ENCODE measurements at places on chromosomes 2 and 18.

DNA sequence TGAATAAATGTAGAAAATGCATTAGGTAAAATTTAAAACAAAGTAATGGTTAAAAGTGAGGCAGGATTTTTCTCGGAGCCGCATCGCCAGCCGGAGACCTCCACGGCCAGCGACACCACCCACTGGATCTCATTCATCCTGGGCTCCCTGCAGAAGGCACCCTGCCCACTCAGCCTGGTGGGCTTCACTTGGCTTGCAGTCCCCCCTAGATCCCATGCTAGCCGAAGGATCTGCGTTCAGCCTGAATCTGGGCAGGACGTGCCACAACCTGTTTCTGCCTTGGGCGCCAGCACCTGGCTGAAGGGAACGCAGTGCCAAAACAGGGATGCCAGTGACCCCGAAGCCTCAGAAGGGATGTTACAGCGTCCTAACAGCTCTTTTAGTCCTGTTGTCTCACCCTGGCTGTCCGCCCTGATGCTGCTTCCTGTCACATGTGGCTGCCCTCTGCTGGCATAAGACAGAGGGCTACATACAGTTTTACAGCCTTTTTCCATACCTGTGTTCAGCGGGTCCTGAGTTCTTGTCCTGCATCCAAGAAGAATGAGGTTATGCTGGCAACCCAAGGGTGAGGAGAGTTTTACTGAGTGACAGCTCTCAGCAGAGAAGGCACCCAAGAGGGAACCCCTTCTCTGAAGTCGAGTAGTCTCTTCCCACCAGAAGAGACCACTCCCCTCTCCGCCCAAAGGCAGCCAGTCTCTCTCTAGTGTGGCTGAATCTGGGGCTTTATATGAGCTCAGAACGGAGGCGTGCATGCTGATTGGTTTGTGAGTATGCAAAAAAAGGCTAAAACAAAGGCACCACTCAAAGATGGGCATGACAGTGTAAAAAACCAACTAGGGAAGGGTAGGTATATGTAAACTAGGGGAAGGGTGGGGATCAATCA is 173.1 kb upstream of the GYPC start:
- DNase-seq, result no peak

DNA sequence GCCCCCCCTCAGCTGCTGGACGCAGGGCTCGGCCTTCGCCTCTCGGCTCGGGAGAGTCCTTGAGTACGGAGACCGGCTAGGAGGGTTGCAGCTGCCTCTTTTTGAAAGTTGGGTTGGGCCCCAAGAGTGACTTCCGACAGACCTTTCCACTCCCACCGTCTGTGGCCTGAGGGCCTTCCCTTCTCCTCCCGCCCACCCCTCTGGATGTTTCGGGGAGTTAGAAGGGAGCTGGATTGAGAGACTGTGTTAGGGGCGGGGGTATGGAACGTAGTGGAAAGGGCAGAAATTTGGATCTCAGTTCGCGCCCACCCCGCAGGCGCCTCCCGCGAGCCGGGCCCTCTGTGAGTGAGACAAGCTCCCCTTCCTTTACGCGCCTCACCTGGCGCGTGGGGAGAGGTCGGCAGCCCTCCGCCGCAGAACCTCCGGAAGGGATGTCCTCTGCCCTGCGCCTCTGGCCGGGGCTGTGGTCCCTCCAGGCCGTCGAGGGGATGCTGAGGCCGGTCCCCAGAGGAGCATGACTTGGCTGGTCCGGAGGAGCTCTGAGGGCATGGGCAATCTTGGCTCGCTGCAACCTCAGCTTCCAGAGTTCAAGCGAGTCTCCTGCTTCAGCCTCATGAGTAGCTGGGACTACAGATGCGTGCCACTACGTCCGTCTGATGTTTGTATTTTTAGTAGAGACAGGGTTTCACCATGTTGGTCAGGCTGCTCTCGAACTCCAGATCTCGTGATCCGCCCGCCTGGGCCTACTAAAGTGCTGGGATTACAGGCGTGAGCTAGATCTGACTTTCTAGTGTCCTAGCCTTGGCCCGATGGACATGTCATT is 15.9 kb downstream of the C2orf74 start:
- DNase-seq, result peak; percentile 9

GRCh38 chr2:62219407-62220159 is 23.7 kb downstream of the B3GNT2 start:
- no peak for DNase-seq

DNA sequence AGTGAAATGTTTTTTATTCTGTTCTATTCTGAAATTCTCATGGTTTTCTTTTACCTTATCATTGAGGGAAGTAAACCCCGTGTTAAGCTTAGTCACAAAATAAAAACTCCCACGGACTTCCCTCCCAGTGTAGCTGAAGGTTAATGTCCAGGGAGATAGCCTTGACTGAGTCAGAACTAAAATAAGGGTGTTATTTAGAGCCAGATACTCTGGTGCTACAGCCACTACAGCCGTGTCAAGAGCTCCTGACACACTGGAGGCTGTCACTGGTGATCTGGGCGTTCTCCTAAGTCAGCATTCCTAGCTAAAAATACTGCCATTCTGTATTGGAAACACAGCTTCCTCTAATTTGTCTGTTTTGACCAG is 82.0 kb upstream of the RANBP2 start:
- peak; percentile 55 for DNase-seq

DNA sequence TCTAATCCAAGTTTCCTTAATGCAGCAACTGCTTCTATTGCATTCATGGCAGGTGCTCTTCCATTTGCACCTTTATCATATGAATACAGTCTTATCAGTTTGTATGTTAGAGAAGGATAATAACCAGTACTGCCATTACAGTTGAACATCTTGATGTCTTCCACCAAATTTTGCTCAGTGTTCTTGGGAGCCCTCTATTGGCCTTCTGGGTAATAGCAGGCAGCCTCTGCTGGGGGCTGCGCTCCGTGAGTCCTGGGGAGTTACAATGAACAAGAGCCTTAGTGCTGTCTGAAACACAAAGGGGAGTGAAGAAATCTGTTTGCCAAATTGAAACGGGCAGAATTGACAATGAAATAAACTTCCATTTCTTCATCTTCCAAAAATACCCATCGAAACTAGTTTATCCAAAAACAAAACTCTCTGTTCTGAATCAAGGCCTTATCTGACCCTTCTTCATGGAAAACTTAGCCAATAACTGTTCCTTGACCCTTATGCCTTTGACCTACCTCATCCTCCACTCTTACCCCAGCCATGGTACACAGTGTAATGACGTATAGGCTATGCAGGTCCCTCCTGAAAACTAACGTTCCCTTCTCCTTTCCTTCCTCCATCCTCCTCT is 79.9 kb downstream of the ALK start:
- DNase-seq, result peak; percentile 11

DNA sequence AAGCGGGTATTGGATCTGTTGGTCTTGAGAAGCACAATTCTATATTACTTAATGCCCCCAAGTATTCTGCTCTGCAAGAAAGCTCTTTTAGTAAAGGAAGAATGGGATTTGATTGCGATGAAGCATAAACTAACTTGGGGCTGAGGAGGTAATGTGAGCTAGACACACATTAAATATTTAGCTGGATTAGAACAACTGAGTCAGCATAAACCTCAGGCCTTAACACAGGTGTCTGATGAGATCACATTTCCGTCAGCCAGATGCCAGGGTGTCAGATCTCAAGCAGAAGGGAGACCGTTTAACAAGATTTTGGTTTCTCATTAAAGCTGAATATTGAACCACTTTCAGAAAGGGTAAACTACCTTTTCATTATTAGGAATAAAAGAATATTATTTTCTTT is 94.5 kb downstream of the GYPC start:
- no peak for DNase-seq

DNA sequence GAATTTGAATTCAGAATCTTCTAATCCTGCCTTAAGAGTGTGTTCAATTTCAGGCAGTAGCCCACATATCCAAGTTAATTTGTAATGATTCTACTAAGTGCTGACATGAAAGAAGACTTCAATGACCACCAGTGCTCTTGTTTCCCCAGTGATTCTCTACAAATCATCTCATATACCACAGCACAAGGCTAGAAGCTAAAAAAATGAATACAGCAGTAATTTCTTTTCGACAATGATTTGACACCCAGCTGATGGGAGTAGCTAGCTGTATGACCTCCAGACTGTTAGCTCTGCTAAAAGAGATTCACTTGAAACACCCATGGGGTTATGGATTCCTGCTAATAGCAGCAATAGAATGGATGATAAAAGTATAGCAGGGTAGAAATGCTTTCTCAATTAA is 217.0 kb upstream of the TMEFF2 start:
- no peak for DNase-seq

DNA sequence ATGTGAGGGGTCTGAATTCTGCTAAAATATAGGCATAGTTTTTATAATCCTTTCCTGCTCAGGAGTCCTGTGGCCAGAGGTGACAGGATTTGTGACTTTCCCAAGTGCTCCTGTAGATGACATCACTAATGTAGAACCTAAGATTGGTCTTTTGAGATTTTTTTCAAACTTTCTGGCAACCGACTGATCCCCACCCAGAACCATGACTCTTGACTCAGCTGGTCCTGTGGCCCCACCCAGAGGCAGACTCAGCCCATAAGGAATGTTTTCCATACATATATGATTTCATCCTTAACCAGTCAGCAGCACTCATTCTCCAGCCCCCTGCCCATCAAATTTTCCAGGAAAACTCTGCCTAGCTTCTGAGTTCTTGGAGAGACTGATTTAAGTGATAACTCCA is 46.8 kb downstream of the COMMD1 start:
- no peak for DNase-seq

GRCh38 chr2:128607911-128608506 is 289.3 kb upstream of the HS6ST1 start:
- no peak for DNase-seq

- DNase-seq, result no peak
These were observed 94.5 kb upstream of the UPP2 start for GRCh38 chr2:158006961-158007719.

DNA sequence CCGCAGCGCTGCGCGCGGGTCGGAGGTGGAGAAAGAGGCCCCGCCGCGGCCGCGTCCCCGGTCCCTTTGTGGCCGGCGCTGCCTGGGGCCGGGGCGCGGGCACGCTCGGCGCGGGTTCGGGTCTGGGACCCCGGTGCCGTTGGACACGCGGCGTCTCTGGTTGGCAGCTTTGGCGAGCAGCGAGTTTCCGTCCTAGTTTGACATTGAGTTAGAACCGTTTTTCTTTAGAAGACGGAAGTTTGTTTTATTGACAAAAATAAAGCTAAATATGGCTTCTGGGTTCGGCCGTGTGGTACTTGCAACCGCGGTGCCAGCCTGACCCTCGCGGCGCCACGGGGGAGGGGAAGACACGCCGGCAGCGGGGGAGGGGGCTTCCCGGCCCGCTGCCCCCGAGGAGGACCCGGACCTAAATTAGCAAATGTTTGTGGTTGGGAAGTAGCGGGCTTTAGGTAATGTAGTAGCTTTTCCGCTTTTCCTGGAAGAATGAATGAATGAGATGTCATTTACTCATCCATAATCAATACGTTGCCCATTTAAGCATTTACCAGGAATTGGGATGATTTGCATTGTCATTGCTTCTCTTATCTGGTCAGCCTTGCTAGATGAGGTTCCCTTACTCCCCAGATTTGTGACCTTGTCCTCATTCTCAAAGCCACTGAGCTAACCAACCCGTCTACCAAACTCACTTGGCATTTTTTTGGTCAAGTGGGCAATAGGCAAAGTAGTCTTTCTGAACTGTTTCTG is 530 bp downstream of the GALNT1 start:
- DNase-seq, result no peak

DNA sequence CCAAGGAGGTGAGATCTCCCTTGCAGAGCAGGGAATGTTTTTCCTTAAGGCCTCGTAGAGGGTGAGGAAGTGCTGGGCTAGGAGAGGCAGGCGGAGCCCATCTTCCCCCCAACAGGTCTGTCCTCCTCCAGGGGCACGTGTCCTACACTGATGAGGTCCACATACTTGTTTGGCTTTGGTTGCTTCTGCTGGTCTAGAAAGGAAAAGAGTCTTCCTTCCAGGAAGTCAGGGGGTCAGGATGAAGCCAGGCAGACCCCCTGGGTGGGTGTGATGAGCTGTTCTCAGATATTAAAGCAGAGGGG is 6.0 kb downstream of the SH3BP4 start:
- no peak for DNase-seq

GRCh38 chr18:34495506-34495905 is 214.6 kb upstream of the DTNA start:
- no peak for DNase-seq

- no peak for DNase-seq
These were observed 499.7 kb downstream of the BCL11A start for GRCh38 chr2:60053791-60054190.

GRCh38 chr2:18178736-18179349 is 300.4 kb downstream of the KCNS3 start:
- peak; percentile 39 for DNase-seq

DNA sequence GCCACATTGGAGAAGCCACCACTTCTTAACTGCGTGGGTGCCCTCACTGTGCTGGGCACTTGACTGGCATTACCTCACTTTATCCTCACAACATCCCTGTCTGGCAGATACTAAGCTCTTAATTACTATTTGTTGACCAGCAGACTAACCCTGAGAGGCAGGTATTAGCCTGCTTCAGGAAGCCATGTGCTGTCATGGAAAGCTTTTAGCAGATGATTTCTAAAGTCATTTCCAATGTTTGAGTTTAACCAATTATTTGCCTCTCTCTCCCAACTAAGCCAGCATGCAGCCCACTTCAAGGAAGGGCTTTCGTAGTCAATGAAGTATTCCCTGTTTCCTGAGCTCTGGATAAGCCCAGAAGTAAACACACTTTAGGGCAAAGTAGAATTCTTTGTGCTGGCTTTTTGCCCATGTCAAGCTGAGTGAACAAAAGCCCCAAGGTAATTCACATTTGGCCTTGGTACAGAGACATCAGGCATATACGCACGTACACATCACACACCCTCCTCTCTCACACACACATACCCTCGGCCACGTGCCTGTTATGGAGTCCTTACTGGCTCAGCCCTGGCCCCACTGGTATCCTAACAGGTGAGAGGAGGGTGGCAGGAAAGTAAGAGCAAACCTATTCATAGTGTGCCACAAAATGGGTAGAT is 108.6 kb downstream of the C1D start:
- no peak for DNase-seq

DNA sequence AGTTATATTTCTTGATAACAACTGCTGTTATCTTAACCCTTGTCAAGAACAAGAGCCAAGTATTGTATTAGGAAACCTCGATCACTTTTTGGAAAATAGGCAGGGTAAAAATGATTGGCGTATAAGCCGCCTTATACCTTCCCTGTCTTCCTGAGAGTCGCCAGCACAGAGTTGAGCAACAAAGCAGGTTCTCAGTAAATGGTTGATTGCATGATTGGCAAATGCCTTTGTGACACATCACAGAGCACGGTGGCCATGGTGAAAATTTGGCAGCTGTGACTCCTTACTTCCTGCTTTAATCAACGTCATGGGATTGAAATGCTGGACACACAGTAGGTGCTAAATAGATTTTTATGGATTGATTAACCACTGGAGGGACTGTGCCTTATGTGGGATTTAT is 3.9 kb upstream of the KLHL29 start:
- DNase-seq, result no peak

DNA sequence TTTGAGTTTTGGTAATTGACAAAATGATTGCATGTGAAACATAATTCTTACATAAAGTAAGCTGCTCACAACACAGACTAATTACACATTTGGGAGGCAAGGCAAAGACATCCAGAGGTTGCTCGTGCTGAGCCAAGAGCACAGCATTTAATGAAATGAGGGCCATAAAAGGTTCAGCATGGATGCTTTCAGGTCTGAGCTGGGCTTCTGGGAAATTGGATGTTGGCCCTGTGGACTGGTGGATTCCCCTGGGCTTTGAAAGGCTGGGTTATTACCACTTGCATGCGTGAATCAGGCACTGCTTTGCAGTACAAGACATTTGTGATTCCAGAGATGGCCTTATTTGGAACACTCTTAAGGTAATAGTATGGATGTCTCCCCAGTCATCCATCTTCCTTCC is 533.5 kb upstream of the NRP2 start:
- DNase-seq, result no peak

Measured in GM04504 (cell line).